ENCODE measurements at places on chromosomes 4 and X.

- DNase-seq, result no peak
Observed at GRCh38 chr4:19400820-19401219, 850.9 kb upstream of the SLIT2 start.

- no peak for DNase-seq
Observed at GRCh38 chrX:120223374-120223773, 27.2 kb upstream of the ZBTB33 start.

DNA sequence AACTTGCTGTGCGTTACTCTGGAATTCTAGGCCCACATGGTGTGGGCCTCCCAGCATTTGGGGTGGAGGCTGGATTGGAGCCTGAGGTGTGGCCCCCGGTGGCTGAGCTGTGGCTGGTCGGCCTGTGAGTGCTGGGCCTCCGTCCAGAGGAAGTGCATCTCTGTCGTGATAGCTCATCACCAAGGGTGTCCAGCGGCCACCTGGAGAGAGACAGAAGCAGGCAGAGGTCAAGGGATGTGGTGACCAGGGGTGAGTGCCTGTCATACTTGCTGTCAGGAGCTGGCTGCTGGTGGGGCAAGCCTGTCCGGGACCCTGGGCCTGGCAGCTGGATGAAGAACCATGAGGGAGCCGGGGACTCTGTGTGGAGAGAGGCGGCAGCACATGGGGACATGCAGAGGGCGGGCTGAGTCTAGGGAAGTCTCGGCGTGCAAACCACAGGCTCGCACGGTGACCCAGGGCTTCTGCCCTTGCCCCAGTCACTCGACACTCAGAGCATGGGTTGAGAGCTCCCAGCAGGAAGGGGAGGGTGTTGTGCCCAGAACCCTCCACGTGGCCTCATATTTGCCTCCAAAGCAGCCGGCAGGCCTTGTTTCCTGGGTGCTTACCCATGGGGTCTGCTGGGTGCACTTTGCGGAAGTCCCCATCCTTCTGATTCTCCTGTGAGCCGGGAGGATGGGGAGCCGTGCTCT is 6.2 kb downstream of the SORCS2 start:
- no peak for DNase-seq

DNA sequence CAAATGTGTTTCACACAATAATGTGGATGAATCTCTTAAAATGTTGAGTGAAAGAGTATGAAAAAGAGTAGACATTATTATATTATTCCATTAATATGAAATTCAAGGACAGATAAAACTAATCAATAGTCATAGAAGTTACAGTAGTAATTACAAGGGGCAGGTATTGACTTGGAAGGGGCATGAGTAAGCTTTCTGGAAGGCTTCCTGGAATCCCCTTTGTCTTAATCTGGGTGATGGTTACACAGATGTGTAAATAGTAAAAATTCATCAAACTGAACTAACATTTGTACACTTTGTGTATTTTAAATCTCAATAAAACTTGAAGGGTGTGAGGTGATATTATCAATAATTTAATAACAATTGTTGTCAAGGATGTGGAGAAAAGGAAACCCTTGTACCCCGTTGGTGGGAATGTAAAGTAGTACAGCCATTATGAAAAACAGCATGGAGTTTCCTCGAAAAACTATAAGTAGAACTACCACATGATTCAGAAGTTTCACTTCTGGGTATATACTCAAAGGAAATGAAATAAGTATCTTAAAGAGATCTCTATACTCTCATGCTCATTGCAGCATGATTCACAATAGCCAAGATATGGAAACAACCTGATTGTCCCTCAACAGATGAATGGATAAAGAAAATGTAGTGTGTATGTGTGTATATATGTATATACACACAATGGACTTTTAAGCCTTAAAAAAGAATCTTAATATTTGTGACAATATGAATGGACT is 96.9 kb upstream of the MID1IP1 start:
- DNase-seq, result no peak

DNA sequence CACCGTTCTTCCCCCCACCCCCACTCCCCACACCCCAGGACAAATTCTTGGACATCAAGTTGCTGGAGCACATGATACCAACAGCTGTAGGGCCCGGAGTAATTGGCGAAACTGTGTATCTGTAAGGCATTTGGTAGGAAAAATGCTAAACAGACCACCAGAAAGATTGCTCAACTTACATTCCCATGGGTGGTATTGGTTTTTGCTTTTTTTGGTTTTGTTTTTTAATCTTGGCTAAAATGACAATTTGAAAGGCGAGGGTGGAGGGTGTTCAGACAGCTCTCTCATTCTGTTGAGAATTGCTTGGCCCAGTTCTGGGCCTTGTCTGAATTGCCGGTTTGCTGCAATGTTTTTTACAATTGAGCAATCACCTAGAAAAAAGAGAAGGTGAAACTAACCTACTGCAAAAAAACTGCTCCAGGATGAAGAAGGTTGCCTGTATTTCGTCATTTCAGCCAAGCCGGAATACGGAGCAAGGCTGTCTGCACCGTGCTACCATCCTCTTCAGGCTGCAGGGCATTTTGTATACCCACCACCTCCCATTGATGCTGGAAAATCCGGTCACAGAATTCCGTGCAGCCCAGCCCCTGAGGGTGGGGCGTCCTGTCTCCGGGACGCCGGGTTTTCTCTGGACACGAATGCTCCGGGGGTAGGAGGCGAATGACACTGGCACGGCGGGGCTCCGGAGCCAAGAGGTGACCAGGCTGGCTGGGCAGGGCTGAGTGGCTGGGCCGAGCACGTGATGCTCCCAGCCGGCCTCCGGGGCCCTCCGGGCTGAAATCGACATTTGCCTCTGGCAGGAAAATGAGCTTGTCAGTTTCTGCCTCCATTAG is at the start of gene CLCN4:
TSS of gene CLCN4 (plus strand) at position 777 of the 833 bp plus-strand sequence. CDS start 28,058 bp downstream, outside the sequence.
- DNase-seq, result peak; percentile 73

DNA sequence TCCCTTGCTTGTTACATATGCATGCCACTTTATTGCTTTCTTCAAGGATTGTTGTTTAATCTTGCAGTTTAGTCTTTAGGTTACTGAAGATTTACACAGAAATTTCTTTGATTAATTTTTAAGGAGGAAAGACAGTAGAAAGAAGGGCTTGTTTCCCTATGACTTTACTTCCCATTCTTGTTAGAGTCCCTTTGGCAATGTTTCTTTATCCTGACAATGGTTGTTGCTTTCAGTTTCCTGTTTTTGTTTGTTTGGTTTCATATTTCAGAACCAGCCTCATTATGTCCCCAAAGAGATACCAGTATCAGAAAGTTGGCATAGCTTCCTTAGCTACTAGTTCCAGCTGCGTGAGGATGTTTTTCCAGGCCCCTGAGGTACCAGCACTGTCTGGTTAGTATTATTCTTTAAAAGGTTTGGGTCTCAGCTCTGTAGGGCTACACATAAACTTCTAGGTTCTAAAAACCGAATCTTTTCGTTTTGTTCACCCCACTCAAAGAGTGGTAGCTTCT is 61.3 kb upstream of the UNC5C start:
- DNase-seq, result no peak
